ENCODE measurements at places on chromosomes 11 and 22.
A peak's percentile ranks its signal among the peaks of the same experiment; 100 is the strongest.

- DNase-seq = peak; percentile 10
Measured at GRCh38 chr11:33375688-33376311, 118.6 kb downstream of the HIPK3 start.

DNA sequence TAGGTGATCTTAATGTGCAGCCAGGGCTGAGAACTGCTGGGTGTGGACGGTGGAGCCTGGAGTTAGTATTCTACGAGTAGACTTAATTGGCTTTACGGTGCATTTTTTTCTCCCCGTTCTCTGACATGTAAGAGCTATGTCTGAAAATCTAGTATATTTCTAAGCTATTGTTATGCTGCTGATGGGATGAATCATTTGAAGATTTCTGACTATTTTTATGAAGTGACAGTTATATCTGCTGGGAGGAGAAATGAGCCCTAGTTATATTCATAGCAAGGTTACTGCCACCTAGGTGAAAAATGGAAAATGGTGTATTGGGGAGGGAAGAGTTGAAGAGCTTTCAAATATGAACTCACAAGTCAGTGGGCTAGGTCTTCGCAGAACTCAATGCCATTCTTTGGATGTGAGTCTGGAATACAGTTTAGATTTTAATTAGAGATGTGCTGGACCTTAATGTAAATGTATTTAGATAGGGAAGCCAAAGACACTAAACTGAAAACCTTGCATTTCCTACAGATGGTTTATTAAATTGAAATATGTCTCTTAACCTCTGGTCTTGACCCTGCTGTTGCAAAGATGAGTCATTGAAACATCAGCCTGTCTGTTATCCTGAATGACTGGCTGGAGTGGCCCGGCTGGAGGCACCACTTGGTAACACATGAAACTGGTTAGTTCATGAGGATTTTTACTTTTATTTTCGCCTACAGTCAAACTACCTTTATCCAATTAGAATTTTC, 293.7 kb downstream of the DDX10 start:
- DNase-seq = peak; percentile 58

DNA sequence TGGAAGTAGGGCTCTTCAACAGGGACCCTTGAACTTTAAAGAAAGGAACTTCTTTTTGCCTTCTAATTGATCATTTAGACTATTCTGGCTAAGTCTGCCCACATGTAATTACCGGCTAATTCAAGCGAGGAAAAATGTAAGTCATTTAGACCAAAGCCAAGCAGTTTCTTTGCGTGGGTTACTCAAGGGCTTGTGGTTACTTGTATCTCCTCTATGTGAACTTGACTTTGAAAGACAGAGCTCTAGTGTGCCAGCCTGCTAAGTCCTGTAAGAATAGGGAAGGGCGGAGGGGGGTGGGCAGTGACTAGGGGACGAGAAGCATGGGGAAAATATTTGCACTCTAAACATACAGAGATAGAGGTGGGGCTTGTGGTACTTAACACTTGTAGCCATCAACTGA, 145.2 kb upstream of the TEAD1 start:
- no peak for DNase-seq

GRCh38 chr22:19517171-19517500, 7.1 kb downstream of the CLDN5 start:
- no peak for DNase-seq

GRCh38 chr22:23397008-23397612, 183.0 kb downstream of the IGLL1 start:
- no peak for DNase-seq

DNA sequence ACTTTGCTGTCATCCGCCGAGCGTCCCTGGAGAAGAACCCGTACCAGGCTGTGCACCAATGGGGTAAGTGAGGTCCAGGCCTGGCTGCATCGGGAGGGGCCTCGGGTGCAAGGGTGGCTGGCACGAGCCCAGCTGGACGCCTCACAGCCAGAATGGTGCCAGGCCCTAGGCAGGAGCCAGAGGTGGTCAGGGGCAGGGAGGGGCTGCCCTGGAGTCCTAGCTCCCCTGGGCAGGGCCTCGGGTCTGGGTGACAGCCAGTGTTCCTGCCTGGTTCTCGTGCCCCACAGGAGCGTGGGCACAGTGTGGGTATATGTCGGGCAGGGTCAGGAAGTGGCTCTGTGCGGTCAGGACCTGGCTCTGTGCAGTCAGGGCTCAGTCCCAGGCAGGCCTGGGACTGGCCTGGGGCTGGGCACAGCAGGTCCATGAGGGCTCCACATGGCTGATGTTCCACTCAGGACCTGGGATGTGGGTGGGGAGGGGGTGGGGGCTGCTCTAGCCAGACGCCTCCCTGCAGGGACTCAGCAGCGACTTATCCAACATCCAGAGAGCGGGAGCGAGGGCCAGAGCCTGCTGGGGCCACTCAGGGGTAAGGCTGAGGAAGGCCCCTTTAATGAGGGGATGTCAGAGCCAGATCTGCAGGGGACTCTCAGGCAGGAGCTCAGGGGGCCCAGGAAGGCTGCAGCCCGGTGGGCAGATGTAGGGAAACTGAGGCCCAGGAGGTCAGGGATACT, 1.2 kb downstream of the TSPAN32 start:
- no peak for DNase-seq

- DNase-seq = no peak
Measured at GRCh38 chr11:2653198-2653551, 46.6 kb downstream of the KCNQ1OT1 start.

DNA sequence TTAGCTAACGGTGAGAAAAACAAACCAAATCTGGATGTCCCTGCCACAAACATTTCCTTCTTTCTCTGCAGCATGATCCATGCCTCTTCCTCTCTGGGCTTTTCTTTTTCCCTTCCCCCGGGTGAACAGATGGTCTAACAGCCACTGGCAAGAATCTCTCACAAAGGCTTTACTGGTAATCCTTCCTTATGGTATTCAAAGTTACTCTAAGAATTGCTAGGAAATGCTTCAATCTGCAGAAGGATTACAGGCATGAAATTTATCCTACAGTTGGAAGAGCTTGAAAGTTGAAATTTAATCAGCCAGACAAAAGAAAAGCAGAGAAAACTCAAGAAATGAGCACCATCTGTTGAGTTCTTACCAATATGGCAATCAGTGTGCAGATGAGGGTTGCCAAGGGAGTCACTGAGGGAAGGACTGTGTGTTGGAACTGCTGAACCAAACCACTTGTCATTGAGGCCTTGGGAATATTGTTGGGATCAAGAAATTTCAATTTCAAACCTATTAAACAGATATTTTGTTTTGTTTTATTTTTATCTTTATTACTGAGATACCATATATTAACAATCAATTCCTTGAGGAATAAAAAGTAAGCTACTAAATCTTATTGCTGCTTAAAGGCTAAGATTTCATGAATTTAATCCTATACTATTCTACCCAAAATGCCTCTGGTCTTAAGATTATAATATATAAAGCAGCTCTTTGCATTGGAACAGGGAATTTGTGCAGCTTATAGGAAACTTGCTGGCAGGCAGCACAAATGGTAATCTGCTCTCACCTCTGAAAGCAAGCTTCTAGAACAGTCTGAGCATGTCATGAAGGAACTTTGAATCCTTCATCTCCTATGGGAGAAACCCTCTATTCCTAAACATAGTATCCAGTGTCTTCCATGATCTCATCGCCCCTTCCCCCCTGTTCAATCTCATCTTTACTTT, 29.7 kb upstream of the NDUFC2 start:
- no peak for DNase-seq

GRCh38 chr11:46248289-46249102, 29.0 kb upstream of the CREB3L1 start:
- DNase-seq = peak; percentile 89

DNA sequence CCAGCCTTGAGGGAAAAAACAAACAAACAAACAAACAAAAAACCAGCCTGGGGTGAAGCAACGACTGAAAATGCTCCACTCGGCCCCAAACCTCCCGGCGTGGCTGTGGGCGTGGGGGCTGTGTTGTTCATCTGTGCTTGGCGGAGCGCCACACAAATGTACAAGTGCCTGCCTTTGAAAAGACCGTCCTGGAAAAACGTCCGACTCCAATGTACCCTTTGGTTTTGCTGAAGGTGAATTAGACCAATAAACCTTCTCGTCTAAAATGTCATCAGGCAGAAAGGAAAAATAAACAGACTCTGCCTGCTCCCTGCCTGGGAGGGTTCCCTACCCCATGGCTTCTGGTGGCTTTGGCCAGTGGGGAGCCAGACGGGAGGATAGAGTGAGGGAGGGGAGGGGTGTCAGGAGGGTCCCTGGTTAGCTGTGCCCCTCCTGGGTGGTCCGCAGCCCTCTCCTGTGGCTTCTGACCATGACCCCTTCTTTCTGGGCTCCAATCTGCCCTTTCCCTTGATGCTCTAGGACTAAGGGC, 93.9 kb downstream of the TRMU start:
- DNase-seq = no peak

DNA sequence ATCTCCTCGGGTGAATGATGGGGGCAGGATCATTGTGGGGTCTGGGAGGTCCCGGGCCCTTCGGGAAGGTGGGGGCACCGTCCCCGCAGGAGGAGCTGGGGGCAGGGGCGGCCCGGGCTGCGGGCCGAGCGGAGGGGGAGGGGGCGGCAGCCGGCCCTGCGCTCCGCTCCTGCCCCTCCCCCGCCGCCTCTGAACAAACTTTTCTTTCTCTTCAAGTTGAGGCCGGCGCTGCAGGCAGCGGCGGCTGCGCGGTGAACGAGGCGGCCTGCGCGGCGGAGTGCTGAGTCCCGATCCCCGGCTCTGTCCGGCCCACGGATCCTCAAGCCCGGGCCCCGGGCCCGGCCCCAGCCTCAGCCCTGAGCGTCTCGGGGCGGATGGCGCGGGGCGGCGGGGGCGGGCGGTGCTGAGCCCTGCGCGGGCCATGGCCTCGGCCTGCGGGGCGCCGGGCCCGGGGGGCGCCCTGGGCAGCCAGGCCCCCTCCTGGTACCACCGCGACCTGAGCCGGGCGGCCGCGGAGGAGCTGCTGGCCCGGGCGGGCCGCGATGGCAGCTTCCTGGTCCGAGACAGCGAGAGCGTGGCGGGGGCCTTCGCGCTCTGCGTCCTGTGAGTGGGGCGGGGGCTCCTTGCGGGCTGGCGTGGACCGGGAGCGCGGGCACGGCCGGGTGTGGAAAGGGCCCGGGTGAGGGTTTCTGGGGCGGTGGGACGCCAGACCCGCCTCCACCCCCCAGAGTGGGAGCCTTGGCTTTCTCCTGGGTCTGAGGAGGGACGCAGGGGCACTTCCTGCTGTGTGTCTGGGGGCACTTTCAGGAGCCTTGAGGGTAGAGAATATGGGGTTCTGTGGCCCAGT, at the start of gene INPPL1:
Gene INPPL1, plus strand, starts transcription at position 204 of the 847 bp plus-strand sequence. Its CDS starts 218 bp downstream, at position 422.
- no peak for DNase-seq

- DNase-seq = no peak
Measured at GRCh38 chr11:3052567-3052966, 4.7 kb downstream of the CARS1 start.
